ENCODE measurements at places on chromosomes 4 and X.

- H3K27me3 ChIP-seq, result no peaks in the 10 kb centered on the region
- no peak for DNase-seq
- H3K4me3 ChIP-seq, result no peak overlapping the region
- no peak overlapping the region for H3K27ac ChIP-seq
- H3K36me3 ChIP-seq, result no peaks in the 10 kb centered on the region
Observed at GRCh38 chrX:142593361-142593862, 388.3 kb upstream of the MAGEC2 start.

- no peak overlapping the region for H3K4me3 ChIP-seq
- no peak overlapping the region for H3K27ac ChIP-seq
- DNase-seq, result no peak
- H3K36me3 ChIP-seq, result no peaks in the 10 kb centered on the region
- H3K27me3 ChIP-seq, result no peaks in the 10 kb centered on the region
Observed at GRCh38 chrX:151543706-151544105, 19.8 kb upstream of the PASD1 start.

DNA sequence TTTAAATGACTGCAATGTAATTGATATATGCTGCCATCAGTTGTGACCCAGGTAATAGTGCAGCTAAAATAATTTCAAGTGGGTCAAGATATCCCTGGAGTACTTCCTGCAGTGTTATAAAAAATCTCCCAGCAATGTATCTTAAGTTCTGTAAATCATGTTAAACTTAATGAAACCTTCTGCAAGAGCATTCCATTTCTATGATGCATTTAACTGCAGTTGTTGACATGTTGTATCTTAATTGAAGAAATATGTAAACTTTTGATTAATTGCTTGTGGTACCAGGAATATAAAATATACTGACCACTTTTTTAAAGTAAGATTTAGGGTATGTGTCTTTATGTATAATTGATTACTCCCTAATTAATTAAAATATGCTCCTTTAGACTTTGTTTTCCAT lies 213.6 kb downstream of the AFF2 start:
- H3K27ac ChIP-seq, result no peak overlapping the region
- H3K36me3 ChIP-seq, result no peaks in the 10 kb centered on the region
- H3K27me3 ChIP-seq, result no peaks in the 10 kb centered on the region
- H3K4me1 ChIP-seq, result no peaks in the 10 kb centered on the region

DNA sequence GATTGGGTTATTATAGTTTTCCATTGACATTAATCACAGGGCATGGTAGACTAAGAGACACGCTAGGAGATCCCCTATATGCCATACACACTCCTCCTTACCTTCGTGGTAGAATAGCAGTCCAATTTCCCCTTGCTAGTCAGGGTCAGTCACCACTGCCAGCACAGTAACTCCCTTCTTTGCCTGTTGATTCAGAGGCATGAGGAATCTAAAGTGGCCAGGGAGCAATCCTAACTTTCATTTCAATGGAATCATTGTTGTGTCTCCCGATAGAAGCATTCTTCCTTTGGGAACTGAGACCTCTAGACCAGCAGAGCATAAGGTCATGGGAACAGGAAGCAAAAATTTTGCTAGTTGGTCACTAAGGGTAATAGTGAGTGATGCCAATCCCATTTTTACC lies 51.1 kb downstream of the COL25A1 start:
- H3K4me1 ChIP-seq, result no peaks in the 10 kb centered on the region
- H3K27ac ChIP-seq, result no peak overlapping the region
- H3K36me3 ChIP-seq, result no peaks in the 10 kb centered on the region
- H3K4me3 ChIP-seq, result no peak overlapping the region
- DNase-seq, result no peak

- no peaks in the 10 kb centered on the region for H3K4me1 ChIP-seq
- H3K27me3 ChIP-seq, result no peaks in the 10 kb centered on the region
- no peaks in the 10 kb centered on the region for H3K36me3 ChIP-seq
- no peak overlapping the region for H3K4me3 ChIP-seq
Observed at GRCh38 chr4:110849461-110849860, 226.6 kb upstream of the PITX2 start.

All from HCT116 (cell line).